ENCODE measurements at places on chromosomes 13 and 19.

- peaks cover 49% of the 10 kb centered on the region for H3K4me1 ChIP-seq
- no peak overlapping the region for H3K27ac ChIP-seq
- DNase-seq: no peak
- no peaks in the 10 kb centered on the region for H3K36me3 ChIP-seq
Measured at GRCh38 chr13:40652588-40652940, 13.9 kb downstream of the FOXO1 start.

GRCh38 chr13:64962404-64962803, 2267.7 kb downstream of the PCDH9 start:
- H3K27ac ChIP-seq: no peak overlapping the region
- no peak overlapping the region for H3K4me3 ChIP-seq

- H3K27me3 ChIP-seq: peaks cover 29% of the 10 kb centered on the region
- H3K27ac ChIP-seq: no peak overlapping the region
- no peak for DNase-seq
- H3K4me1 ChIP-seq: peaks cover 34% of the 10 kb centered on the region
- H3K36me3 ChIP-seq: no peaks in the 10 kb centered on the region
- peak overlapping the region; percentile 49 for H3K4me3 ChIP-seq
Measured at GRCh38 chr19:48397263-48398101, 4.0 kb downstream of the GRIN2D start.

- H3K4me3 ChIP-seq: no peak overlapping the region
- no peaks in the 10 kb centered on the region for H3K4me1 ChIP-seq
- no peaks in the 10 kb centered on the region for H3K27me3 ChIP-seq
- no peak for DNase-seq
- no peaks in the 10 kb centered on the region for H3K36me3 ChIP-seq
Measured at GRCh38 chr13:70088926-70089325, 18.7 kb upstream of the ATXN8OS start.

DNA sequence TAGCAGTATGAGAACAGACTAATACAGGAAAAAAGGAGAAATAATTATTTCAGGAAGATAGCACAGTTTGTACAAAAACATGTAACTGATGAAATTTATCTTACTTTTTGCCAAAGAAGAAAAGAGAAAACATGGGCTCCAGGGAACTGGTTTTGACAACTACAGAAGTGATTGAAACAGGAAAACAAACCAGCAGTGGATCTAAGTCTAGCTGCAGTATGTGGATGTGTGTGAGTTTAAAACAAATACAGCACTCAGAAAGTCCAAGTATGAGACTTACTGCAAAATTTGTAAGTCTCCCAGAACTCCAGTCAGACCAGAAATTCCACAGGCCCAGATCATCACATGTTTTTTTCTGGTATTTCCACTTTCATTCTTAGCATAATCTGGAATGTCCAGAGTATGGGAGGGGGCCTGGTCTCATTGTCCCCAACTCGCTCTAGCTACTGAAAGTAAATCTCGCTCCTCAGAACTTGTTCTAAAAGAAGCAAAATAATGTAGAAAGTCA, 259.5 kb downstream of the NHLRC3 start:
- H3K36me3 ChIP-seq: no peaks in the 10 kb centered on the region
- no peaks in the 10 kb centered on the region for H3K4me1 ChIP-seq
- DNase-seq: no peak
- H3K27me3 ChIP-seq: no peaks in the 10 kb centered on the region
- H3K4me3 ChIP-seq: no peak overlapping the region

DNA sequence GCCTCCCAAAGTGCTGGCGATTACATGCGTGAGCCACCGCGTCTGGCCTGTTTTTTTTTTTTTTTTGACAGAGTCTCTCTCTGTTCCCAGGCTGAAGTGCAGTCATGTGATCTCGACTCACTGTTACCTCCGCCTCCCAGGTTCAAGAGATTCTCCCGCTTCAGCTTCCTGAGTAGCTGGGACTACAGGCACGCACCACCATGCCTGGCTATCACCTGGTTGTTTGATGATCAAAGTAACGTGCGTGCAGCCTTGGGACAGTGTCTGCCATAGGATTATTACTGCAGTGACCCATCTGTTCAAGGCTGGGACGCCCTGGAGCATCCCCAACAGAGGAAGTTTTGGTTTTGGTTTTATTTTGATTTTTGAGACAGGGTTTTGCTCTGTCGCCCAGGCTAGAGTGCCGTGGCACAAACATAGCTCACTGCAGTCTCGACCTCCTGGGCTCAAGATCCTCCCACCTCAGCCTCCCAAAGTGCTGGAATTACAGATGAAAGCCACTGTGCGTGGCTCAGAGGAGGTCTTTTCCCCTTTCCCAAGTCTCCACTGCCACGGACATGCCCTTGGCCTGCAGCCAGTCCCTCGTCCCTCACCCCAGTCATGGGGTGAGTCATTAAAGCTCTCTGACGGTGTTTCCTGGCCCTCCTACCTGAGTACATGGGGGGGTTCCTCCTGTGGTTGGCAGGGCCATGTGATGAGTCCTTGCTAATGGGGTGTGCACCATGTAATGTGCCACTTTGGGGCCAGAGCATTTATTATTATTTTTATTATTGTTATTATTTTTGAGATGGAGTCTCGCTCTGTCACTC, 65.6 kb downstream of the IER2 start:
- H3K4me3 ChIP-seq: peak overlapping the region; percentile 47
- H3K27me3 ChIP-seq: no peaks in the 10 kb centered on the region
- peak overlapping the region; percentile 67 for H3K27ac ChIP-seq
- no peaks in the 10 kb centered on the region for H3K4me1 ChIP-seq
- H3K36me3 ChIP-seq: no peaks in the 10 kb centered on the region
- DNase-seq: peak; percentile 24

DNA sequence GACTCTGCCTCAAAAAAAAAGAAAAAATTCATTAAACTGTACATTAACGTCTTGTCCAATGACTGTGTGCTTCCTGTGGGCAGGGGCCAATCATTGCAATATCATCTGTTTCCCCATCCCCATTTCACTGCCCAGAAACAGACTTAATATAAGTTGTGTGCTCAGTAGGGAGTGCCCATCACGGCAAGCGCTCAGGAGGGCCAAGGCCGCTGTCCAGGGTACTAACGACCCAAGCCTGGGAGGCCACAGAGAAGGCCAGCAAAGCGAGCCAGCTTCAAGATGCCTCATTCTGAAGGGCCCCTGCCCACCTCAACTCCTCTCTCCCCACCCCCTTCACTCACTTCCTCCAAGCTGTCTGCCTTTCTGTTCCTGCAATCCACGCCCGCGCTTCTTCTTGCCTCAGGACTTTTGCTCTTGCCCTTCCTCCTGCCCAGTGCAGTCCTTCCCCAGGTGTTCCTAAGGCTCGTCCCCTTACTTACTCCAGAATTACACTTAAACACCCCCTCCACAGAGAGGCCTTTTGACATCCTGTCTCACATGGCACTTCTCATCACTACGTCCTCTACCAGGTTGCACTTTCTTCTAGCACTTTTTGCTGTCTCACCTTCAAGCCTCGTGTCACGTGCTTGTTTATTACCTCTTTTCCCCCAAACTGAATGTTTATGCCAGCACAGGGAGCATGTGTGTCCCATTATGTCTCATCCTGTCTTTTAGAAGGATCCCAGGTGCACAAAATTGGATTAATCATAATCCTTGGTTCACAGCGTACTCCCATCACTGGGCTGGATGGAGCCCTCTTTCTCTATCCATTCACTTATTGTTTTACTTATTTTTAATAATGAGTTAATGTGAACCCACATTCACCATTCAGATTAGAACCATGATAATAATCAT, 11.3 kb upstream of the POU2F2 start:
- DNase-seq: no peak
- H3K27ac ChIP-seq: no peak overlapping the region
- H3K4me1 ChIP-seq: peaks cover 3% of the 10 kb centered on the region
- H3K27me3 ChIP-seq: no peaks in the 10 kb centered on the region
- H3K36me3 ChIP-seq: no peaks in the 10 kb centered on the region
- no peak overlapping the region for H3K4me3 ChIP-seq

Measured in effector memory CD4-positive, alpha-beta T cell (primary cell).